ENCODE measurements at places on chromosomes 2 and 18.

GRCh38 chr2:4762951-4763376, 929.2 kb upstream of the SOX11 start:
- DNase-seq = peak; percentile 38

- DNase-seq = no peak
These were observed 5.3 kb upstream of the TMEM185B start for GRCh38 chr2:120228503-120228902.

DNA sequence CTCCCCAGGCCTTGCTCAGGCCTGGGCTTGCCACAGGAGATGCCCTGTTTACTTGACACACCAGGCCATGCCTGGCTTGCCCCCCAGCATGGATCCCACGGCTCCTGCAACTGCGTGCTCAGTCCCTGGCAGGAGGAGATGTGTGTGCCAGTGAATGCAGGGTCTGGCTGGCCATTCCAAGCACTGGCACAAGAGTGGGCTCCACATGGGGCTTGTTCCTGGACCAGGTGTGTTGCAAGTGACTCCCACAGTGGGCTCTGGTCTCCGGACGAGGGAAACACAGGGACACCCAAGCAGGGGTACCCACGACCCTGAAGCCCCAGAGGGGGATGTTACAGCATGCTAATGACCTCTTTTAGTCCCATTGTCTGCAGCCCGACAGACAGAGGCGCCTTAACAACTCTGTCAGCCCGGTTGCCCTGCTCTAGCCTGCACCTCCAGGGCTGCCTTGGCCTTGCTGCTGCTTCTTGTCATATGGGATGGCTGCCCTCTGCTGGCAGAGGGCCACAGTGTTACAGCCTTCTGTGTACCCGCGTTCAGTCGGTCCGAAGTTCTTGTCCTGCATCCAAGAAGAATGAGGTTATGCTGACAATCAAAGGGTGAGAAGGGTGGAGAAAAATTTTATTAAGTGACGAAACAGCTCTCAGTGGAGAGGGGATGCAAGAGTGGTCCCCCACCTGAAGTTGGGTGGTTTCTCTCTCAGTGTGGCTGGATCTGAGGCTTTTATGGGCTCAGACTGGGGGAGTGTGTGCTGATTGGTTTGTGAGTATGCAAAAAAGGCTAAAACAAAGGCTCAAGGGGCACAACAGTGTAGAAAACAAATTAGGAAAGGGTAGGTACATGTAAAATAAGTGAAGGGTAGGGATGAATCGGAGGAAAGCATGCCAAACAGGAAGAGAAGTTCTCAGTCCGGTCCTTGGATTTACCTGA, 180.4 kb downstream of the MBD5 start:
- DNase-seq = peak; percentile 63

GRCh38 chr2:949384-950079, 1.1 kb upstream of the SNTG2 start:
- DNase-seq = no peak

GRCh38 chr18:78503129-78503528, 476.5 kb upstream of the SALL3 start:
- DNase-seq = no peak
